ENCODE measurements at places on chromosomes 2 and 18.
A peak's percentile ranks its signal among the peaks of the same experiment; 100 is the strongest.

- peak; percentile 57 for DNase-seq
Measured at GRCh38 chr2:15939854-15940660, at the start of gene MYCN. Gene MYCN, plus strand, starts transcription at chr2:15940550. Its CDS starts 1,515 bp downstream, at chr2:15942065.

GRCh38 chr18:9638886-9639285 lies 24.5 kb upstream of the PPP4R1 start:
- DNase-seq: no peak

GRCh38 chr18:24063121-24063731 lies 48.7 kb downstream of the TTC39C start:
- DNase-seq: no peak

- no peak for DNase-seq
Measured at GRCh38 chr2:43438858-43439655, 156.8 kb downstream of the THADA start.

DNA sequence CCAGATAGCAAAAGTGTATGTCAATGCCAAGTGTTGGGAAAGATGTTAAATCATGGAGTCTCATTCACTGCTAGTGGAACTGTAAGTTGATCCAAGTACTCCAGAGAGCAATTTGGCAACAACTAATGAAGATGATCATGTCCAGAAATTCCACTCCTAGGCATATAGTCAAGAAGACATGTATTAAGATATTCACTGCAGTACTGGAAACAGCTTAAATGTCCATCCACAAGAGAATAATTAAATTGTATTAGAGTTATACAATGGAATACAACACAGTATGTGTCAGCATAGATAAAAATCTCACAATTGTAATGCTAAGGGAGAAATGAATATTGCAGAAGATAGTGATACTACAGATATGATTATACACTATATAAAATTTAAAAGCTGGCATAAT lies 15.2 kb upstream of the LBH start:
- DNase-seq: no peak

GRCh38 chr2:205803500-205803899 lies 121.2 kb downstream of the NRP2 start:
- DNase-seq: no peak

DNA sequence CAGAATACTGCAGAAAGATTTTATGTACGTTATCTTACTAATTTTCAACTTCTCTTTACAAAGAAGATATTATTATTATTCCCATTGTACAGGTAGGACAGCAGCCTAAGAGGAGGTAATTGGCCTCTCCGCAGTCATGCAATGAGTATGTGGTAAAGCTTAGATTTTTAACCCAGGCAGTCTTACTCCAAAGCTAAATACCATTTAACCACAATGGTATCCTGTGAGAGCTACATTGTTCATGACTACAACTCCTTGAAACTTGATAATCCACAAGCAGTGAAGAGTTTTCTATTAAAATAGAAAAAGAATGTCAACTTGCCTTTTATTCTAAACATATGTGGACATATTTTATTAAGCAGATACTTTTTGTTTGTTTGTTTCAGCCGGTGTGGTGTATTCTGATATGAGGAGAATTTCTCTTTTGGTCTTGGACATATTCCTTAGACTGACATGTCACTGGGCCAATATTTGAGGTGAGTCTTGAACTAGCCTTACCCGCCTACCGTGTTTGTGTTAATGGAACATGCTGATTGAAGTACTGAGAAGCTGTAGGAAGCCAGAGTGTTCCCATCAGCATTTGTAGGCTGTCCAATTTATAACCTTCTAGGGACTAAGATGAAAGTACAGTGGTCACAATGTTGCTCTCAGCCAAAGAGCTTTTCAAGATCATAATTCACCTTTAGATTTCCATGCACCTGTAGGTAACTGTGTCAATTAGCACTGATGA lies 293.9 kb upstream of the DCC start:
- DNase-seq: no peak

DNA sequence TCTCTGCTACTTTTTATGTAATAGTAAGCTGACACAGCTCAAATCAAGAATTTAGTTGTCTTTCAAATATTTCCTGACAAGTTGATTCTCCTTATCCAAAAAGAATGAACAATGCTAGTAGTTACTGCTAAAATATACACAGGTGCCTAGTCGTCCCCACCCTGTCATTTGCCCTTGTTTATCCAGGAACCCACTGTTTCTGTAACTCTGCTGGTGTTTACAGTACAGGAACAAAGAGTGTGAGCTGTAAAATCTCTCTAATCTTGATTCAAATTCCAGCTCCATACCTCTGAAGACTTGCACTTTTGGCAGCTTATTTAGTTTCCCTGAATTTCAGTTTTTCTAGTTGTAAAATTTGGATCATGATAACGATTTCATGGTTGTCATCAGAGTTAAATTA lies 21.1 kb upstream of the SCYGR2 start:
- no peak for DNase-seq

GRCh38 chr2:183034806-183035205 lies 3.5 kb downstream of the NCKAP1 start:
- DNase-seq: no peak

GRCh38 chr2:128489526-128490273 lies 171.0 kb upstream of the HS6ST1 start:
- DNase-seq: no peak

DNA sequence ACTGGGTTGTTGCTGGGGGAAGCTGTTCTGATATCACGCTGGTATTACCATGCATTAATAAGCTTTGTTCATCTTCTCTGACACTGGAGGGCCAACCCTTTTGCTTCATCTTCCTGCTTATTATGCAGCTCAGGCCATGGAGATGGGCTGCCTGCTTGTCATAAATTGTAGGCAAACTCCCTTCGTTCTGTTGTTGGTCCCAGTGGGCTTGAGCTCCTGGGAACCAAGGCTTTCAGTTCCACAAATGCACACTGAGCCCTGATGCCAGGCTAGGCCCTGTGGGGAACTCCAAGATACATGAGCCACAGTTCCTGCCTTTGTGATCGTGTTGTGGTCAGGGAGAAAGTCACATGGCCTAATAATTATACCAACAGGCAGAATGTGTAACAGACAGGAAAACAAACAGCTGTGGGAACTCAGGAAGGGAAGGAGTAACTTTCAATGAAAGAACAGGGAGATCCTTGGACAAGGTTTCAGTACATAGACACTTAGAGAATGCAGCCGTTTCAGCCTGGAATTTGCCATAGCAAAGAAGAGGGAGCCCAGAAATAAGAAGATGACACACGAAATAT lies 49.0 kb upstream of the BCL2L11 start:
- DNase-seq: no peak

DNA sequence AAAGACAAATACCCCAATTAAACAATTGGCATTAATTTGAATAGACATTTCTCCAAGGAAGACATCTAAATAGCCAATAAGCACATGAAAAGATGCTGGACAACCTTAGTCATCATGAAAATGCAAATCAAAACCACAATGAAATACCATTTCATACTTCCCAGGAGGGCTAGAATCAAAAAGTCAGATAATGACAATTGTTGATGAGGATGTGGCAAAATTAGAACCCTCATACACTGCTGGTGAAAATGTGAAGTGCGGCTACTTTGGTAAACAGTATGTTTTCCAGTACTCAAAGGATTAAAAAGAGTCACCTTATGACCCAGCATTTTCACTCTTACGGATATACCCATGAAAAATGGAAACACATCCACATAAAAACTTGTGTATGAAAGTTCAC lies 91.6 kb downstream of the FIGN start:
- DNase-seq: no peak

DNA sequence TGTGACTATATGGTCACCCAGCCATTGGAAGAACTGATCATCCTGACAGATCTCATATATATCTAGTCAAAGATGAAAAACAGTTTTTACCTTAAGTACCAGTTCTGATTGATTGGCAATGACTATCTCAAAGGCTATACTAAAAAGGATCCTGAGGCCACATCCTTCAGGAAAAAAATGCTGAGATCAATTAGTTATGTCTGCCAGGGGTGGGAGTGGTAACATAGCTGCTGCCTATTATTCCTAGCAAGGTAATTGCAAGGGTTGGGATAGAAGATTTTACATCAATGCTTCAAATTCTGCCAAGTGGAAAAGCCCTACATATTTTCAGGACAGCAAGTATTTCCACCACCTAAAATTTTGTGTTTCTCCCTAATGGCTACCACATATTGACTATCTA lies 114.7 kb downstream of the C1D start:
- DNase-seq: no peak

DNA sequence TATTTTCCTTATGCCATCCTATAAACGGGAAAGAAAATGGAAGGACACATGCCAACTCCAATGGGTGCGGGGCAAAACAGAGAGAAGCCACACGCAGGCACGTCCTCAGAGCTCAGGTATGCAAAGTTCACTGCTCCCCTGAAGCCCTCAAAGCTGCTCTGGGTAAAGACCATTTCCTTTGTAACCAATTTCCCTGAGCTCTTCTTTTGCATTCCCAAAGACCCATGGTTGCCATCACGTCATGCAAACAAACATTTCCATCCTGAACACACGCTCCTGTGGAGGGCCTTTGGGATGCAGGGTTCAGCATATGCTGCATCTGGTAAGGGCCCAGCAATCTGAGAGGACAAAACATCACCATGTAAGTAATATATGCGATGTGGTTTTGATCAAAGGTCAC lies 69.4 kb downstream of the EMILIN2 start:
- DNase-seq: no peak

GRCh38 chr18:33951031-33951430 lies 273.7 kb downstream of the NOL4 start:
- DNase-seq: no peak

- DNase-seq: no peak
Measured at GRCh38 chr2:173612354-173612753, 257.7 kb downstream of the CDCA7 start.

GRCh38 chr2:233023761-233024410 lies 8.6 kb upstream of the NEU2 start:
- no peak for DNase-seq

GRCh38 chr2:229429589-229429988 lies 158.5 kb upstream of the PID1 start:
- DNase-seq: no peak

GRCh38 chr2:124970030-124970429 lies 944.9 kb downstream of the CNTNAP5 start:
- DNase-seq: no peak

DNA sequence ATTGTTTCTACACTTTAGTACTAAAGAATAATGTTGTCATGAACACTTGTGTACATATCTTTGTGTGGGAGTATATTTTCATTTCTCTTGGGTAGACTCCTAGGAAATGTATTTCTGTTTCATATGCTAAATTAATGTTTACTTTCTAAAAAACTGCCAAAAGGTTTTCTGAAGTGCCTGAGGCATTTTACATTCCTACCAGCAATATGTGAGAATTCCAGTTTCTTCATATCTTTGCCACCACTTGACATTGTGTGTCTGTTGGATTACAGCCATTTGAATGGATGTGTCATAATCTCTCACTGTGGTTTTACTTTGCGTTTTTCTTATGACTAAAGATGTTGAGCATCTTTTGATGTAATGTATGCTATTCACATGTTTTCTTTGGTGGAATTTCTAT lies 428.2 kb upstream of the KCNH7 start:
- DNase-seq: no peak

GRCh38 chr18:1014951-1015624 lies 110.4 kb downstream of the ADCYAP1 start:
- DNase-seq: no peak

GRCh38 chr18:13541621-13542519 lies 184.5 kb downstream of the FAM210A start:
- no peak for DNase-seq

- DNase-seq: no peak
Measured at GRCh38 chr2:10559634-10560224, 111.6 kb upstream of the ODC1 start.

DNA sequence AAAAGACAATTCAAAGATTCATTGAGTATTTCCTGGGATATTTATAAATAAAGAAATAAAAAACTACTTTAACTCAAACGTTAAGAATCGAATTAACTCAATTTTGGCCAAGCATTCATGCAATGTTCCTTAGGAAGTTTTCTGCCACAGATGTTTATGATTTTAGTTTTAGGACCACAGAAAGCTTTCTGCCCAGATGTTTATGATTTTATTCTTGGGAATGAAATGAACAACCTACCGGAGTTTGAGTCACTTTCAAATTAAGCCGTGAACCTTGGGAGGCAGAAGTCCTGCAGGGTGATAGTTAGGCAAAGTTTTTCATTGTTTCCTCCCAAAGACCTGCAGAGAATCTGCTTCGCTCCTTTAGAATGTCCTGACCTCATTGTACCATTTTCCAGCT lies 34.7 kb upstream of the MBP start:
- DNase-seq: no peak

DNA sequence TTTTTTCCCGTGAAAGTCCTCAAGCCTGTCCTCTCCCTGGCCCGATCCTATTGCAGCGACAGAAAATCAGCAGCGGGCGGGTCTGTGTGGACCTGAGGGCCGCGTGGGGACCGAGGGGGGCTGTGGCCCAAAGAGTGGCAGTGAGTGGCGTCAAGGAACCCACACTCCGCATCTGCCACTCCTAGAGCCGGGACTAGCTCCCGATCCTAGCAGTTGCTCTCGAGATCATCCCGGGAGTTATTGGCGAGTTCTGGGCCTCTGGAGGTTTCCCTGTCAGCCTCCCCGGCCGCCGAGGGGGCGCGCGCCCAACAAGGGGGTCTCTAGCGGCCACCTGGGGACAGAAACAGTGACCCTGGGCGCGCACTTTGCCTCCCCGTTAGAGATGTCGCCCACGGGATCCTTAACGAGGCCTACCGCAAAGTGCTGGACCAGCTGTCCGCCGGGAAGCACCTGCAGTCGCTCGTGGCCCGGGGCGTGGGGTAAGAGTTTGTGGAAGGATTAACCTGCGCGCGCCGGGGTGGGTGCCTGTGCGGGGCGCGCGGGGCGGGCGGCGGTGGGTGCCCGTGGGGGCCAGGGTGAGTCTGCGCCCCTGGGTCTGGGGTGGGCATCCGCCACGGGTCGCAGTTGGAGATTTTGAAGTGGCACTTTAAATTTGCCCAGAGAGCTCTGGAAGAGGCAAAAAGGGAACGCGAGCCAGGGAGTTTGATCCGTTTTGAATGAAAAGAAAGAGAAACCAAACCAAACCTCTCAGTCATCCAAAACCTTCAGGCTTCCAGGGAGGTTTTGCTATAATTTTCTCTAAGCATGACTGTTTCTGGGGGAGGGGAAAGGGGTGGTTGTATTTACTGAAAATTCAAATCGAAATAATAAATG lies 3.5 kb downstream of the ADCYAP1 start:
- DNase-seq: no peak

DNA sequence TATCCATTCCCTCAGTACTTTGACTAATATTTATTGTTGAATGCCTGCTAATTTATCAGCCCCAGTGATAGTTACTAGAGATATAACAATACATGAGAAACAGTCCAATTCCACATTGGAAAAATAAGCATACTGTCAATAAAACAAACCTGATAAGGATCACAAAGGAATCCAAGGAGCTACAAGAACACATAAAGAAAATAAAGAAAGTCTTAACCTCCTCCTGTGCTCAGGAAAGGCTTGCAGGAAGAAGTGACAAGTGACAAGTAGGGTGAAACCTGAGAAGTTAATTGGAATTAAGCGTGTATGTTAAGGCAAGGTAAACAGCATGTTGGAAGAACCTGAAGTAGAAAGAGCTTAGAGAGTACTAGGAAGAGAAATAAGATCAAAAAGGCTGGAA lies 20.3 kb upstream of the ASNSD1 start:
- DNase-seq: no peak
